Fibroblast of lung (primary cell): ENCODE measurements at places on chromosomes 5 and 9. TPM values are rescaled to one million over a fixed set of nuclear protein-coding genes. Genes with fewer than 3 reads are reported as not detected.

The SOWAHA gene
- total RNA-seq = 0.17 and 0.26 TPM in 2 replicates

The CCL28 gene
- 2.0 and 2.8 TPM in 2 replicates for total RNA-seq

The ZNF879 gene
- 6.2 and 7.1 TPM in 2 replicates for total RNA-seq

The RAI14 gene
- 82.7 and 125 TPM in 2 replicates for total RNA-seq

The C9orf152 gene
- total RNA-seq = under 0.01 TPM in 1 of 2 replicates, not detected in the other

The PCDHB4 gene
- total RNA-seq = 0.50 and 0.51 TPM in 2 replicates

The SLC6A18 gene
- total RNA-seq = not detected in 2 replicates

The IL3 gene
- not detected in 2 replicates for total RNA-seq

The RNF180 gene
- total RNA-seq = 2.6 and 2.8 TPM in 2 replicates

The GAS1 gene
- total RNA-seq = 7.4 and 15.2 TPM in 2 replicates

The FREM1 gene
- total RNA-seq = under 0.01 TPM in 2 replicates
